ENCODE measurements at places on chromosomes 1 and 21.

GRCh38 chr21:25188677-25189079 lies 418.6 kb downstream of the MRPL39 start:
- no peak for DNase-seq

DNA sequence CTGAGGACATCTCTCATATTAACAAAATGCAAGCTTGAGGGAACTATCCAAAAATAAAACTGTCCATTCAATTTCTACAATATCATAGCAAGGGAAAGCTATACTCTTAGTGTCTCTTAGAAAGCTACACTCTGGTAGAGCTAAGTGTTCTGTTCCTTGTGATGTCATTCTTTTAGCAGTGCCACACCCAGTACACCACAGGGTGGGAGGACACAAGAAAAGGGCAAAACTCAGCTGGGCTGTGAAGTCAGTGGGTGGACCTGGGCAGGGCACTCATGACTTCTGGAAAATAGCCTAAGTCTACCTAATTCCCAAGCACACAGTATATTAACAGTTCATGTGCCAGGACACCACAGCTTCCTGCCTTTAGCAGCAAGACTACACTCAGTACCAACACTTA lies 42.2 kb upstream of the TNFSF4 start:
- DNase-seq, result peak; percentile 34

DNA sequence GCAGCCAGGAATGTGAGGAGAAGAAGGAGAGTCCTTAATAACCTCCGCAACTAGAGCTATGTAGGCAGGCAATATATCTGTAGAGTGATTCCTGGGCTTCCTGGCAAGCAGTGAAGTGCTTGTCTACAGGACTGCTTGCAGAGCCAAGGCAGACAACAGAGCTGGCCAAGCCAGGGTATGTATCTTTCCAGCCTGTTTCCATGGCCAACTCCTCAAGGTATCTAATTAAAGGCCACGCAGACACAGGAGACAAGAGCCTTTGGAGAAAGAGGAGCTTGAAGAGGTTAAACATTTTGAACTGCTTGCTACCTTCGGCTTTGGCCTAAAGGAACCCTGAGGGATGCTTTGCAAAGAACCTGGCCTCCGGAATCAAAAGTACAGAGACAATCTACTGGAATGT lies 137.4 kb downstream of the PIGK start:
- DNase-seq, result no peak

GRCh38 chr1:2382621-2383361 lies 8.6 kb downstream of the MORN1 start:
- peak; percentile 9 for DNase-seq

GRCh38 chr1:230141021-230141648 lies 74.1 kb downstream of the GALNT2 start:
- no peak for DNase-seq

DNA sequence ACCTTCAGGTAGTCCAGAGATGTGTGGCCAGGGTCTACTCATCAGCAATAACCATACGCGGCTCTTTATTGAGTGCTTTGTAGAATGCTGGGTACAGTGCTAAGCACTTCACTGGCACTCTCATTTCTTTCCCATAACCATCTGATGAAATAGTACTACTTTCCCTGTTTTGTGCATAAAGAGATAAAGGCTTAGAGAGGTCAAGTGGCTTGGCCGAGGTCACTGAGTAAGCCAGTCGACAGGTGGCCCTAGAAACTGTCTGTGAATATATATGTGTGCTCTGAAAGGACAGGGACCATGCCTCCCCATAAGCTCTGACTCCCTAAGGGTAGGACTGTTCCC lies 52.8 kb downstream of the NENF start:
- DNase-seq, result peak; percentile 48

- DNase-seq, result no peak
These were observed 1.9 kb upstream of the PTPRU start for GRCh38 chr1:29234471-29234870.

- DNase-seq, result no peak
These were observed 114.2 kb downstream of the TGFBR3 start for GRCh38 chr1:91771717-91772116.

DNA sequence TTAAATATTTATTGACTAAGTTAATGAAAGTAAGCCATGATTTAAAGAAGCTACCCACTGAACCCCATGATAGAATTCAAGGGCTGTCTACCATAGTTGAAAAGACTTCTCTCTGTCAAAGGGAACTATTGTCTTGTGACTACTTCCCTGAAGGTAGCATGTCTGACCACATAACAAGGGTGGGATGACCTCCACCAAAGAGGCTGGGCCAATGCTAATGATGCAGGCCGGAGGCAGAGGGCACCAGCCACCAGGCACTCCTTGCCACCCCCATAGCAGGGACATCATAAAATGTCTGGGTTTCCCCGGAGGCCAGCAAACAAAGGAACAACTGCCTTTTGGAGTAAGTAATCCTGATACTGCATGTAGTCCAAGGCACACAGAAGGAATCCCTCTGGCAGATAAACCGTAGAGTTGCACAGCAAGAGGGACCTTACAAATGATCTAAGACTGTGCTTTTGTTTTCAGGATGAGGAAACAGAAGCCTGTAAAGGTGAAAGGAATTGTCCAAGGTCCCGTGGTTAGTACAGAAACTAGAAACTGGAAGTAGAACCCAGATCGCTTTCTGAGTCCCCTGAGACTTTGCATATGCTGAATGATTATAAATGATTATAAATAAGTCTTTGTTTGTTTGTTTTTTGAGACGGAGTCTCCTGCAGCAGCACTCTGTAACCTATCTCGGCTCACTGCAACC lies 33.5 kb upstream of the ITPKB start:
- no peak for DNase-seq

DNA sequence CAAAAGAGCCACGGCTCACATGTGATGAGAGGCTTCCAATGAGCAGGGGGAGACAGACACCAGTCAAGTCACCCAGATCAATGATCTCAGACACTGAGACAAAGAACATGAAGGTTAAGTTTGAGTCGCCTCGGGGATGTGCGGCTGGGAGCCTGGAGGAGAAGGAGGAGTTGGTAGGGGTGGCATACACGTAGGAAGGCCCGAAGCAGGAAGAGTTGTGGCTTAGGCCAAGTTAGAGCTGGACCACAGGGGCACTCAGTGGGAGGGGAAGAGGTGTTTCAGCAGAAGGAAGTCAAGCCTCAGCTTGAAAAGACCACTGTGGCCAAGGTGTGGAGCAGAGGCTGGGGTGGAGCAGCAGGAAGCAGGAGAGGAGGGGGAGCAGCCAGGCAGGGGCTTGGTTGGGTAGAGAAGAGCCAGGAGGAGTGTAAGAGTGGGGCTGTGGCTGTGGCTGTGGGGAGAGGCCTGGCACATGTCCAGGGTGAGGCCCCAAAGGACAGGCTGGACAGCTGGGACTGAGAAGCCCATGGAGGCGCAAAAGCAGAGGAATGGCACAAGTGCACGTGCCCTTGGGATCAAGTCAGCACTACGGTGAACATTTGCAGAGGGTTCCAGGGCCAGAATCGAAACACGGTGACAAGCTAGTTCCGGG lies 27.6 kb downstream of the CTNNBIP1 start:
- no peak for DNase-seq

GRCh38 chr1:195663549-195664280 lies 944.5 kb downstream of the KCNT2 start:
- peak; percentile 52 for DNase-seq

DNA sequence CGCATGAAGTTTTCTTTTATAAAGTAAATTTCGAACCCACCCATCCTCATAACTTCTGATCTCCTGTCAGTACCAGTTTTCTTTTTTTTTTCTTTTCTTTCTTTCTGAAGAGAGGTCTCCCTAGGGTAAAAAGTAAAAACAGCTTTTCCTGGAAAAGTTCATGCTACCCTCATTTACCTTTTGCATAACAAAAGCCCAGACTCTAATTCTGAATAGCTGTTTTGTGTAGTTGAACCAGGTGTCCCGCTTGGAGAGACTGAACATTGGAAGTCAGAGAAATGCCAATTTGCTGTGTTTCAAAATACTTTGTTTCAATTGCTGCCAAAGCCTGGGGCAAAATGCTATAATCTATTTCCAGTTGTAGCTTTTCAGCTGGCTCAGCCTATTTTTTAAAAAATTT lies 113.7 kb upstream of the RUNX1 start:
- no peak for DNase-seq

GRCh38 chr1:238596703-238597102 lies 706.0 kb upstream of the ZP4 start:
- DNase-seq, result no peak

GRCh38 chr1:244974106-244974505 lies 109.8 kb upstream of the HNRNPU start:
- DNase-seq, result no peak

DNA sequence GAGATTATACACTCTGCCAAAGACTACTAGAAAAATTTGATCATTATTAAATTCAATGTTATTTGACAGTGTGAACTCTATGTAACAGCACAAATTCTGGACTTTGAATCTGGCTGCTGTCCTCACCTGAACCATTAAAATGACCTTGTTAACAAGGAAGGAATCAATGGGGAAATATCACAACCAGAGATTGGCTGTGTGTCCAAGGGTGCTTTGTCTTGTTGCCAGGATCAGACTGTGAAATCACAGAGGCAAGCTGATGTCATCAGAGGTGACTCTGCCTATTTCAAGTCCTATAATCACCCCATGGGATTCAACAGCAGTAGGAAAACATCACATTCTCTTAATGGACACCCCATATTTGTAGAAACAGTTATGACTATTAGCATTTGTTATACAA lies 46.8 kb downstream of the ADAMTS5 start:
- no peak for DNase-seq

- no peak for DNase-seq
These were observed 100.1 kb downstream of the NFIA start for GRCh38 chr1:61182480-61182879.

- DNase-seq, result no peak
These were observed 12.8 kb downstream of the WDR3 start for GRCh38 chr1:117942293-117942692.

GRCh38 chr1:117166076-117166475 lies 44.5 kb upstream of the TRIM45 start:
- DNase-seq, result no peak

GRCh38 chr1:116435806-116436610 lies 63.0 kb downstream of the ATP1A1 start:
- no peak for DNase-seq

DNA sequence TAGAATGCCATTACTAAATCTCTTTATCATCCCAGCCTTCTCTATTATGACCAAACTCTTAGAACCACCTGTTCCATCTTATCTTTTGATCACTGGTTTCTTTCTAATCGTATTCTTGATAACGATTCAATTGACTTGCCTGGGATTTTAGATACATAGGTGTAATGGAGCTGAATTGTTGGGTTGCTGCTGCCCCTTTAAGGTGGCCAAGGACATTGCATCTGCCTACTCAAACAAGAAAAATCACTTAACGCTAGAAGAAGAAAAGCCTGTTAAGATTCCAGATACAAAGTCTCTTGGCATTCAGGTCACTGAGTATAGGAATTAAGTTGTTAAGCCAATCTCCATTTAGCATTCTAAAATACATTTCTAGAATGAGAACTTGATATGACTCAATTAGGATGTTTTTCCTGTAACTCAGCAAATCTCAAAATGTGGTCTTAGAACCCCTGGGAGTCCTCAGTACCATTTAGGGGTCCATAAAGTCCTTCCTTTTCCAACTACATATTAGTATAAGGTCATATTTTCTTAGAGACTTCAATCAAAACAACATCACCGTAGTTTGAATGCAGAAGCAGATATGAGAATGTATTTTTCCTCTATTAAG lies 12.4 kb downstream of the NEXN start:
- DNase-seq, result peak; percentile 71

- no peak for DNase-seq
These were observed 641.0 kb downstream of the PLPP3 start for GRCh38 chr1:55938376-55938850.

DNA sequence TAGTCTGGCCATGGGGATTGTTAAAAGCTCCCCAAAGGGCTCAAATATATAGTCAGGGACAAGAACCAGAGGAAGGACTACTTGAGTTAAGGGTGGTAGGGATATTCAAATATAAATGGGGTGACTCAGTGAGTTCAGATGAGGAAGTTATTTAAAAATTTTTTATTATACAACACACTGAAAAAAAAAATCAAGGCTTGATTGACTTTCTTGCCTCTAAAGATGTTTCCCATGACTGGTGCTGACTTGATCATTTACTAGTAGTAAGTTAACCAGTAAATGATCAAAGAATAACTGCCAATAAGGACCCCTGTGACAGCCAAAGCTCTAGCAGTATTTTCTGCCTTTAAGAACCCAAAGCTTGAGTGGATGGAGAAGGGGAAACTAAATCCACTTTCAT lies 357.6 kb upstream of the NR5A2 start:
- no peak for DNase-seq

DNA sequence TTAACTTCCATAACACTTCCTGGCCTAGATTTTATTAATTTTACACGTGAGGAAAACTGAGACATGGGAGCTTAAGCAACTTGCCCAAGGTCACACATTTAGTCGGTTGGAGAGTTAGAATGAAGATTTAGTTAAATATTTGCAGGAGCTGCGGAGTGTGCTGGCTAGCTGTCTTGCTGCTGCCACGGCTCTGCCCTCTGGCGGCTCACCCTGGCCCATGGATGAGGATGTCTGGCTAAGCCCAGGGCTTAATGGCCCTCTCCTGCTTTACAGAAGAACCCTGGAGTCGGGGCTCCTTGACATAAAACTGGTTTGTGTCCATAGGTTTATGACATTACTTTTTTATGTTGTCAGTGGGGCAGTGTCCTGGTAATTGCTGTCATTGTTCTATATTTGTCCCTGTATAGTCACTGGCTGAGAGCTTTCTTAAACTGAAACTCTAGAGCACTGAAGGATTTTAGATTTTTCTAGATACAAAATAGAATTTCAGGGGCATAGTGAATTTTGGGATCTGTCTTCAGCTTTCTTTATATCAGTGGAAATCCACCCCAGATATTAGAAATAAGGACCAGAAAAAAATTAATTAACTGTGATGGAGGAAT lies 88.9 kb upstream of the WLS start:
- DNase-seq, result peak; percentile 9

- DNase-seq, result no peak
These were observed 26.1 kb upstream of the GJA5 start for GRCh38 chr1:147786536-147786935.

DNA sequence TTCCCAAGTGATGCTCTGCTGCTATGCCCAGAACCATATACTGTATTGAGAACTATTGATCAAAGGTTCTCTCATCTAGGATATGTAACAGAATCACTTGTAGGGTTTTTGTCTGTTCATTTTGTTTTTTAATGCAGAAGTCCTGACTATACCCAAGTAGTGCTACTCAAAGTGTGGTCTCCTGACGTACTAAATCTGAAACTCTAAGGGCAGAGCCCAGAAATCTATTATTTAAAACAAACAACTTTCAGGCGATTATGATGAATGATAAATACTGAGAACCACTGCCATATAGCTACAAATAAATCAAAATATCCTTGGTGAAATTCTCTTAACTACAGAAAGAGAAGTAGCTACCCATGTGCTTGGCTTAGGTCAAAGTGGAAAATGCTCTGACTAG lies 10.1 kb downstream of the ZZZ3 start:
- DNase-seq, result no peak

- no peak for DNase-seq
These were observed 3.4 kb upstream of the RNF19B start for GRCh38 chr1:32967888-32968568.

DNA sequence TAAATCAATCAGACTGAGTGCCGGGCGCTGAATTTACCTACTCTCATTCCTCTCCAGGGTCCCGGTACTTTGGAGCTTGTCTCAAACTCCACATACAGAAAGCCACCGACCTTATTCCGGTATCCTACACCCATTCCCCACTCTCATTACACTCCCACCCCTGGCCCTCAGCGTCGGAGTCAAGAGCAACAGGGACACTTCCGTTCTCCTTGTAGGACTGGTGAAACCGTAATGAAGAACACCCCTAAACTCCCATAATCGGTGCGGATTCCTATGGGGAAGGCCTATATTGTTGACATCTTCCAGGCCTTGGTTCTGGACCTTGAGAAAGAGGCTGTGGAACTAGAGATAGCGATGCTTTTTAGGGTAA lies 798 bp downstream of the ZBED6 start:
- DNase-seq, result peak; percentile 80

Measured in OCI-M1 (cell line).